ENCODE measurements at places on chromosomes 12 and 14.

DNA sequence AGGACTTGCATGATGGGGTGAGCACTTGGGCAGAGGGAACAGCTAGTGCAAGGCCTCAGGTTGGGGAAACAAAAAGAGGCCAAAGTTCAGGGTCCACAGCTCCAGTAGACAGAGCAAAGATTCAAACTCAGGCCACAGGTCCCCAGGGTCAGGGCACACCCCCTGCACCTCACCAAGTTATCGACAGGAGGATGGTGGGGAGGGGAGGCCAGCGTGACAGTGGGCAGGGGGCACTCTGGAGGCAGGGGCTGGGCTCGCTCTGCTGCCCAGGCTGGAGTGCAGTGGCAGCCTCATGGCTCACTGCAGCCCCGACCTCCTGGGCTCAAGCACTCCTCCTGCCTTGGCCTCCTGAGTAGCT is 32.4 kb upstream of the ULK1 start:
- DNase-seq, result no peak

DNA sequence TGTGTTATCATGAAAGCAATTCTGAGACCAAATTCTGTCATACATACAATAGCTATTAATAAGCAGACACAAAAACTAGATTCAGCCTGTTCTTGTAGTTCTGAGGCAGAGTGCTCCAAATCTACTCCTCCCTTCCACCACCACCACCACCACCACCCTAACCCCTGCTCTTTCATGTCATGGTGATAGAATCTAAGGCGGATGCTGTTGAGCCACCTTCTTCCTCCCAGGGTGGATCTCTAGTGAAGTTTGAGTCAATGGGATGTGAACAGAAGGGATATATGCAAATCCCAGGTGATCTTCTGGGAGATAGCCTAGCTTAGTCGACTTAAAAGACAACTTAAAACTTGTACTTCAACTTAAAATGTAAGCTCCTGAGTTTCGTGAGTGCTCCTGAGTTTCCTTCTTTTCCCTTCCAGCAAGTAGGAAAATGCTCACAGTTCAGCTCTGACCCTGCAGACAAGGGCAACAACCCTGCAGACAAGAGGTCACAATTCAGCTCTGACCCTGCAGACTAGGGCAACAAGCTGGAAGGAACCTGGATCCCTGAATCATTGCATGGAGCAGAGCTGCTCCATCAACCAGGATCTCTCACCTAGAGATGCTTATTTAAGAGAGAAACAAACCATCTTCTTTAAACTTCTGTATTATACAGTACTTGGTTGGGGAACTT is 204.1 kb downstream of the TTC8 start:
- DNase-seq, result no peak

GRCh38 chr12:127401005-127401404 is 866.0 kb upstream of the TMEM132C start:
- DNase-seq, result no peak

- DNase-seq, result no peak
Measured at GRCh38 chr12:124395986-124396385, 101.1 kb downstream of the RFLNA start.

GRCh38 chr12:68377881-68378280 is 45.7 kb upstream of the MDM1 start:
- DNase-seq, result no peak

- no peak for DNase-seq
Measured at GRCh38 chr12:98149270-98149669, 366.1 kb upstream of the TMPO start.

- no peak for DNase-seq
Measured at GRCh38 chr14:89955022-89955744, 544 bp upstream of the TDP1 start.

DNA sequence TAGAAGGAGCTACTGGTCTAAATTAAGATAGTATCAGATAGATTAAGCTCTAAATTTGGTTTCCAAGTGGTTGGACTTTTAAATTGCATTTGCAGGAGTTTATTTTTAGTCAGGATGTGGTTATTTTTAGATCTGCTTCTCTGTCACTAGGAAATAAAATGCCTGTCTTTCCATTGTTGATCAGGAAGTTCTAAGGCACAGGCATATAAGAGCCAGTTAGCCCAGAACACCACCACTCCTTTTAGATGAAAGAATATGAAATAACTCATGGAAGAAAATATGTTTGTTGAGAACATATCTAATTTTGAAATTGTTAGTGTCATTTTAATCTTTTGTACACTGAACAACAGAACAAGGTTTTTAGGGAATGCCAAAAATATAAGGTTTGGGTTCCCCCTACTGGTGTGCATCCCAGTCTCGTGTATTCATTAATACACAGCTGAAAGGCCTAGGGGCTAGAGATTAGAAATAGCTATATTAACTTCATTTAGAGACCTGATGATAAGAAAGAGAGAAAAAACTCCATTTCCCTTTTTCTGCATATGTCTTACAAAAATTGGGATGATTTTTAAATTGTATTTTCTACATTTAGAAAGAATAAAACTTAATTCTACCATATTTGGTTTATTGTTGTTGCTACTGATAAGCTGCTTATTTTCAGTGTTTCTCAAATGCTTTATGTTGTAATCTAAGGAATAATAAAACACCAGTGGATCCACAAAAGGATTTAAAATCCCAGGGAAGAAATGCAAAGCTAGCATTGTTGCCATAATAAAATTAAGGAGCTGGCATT is 67.2 kb downstream of the RIC8B start:
- no peak for DNase-seq
